ENCODE measurements at places on chromosomes 13 and 19.
A peak's percentile ranks its signal among the peaks of the same experiment; 100 is the strongest.

DNA sequence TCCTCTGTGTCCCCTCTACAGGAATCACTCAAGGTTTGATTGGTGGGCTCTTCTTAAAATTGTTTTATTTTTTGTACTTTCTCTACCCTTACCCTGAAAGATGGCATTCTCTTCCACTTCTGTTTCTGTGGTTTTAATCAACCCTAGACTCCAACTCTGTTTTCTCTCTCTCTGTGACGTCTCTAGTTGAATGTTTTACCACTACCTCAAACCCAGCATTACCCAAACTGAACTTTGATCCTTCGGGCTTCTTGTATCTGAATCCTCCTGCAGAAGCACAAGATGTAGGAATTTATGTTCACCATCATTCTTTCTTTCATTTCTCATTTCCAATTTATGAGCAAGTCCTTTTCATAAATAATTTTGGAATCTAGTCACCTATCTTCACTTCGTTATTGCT lies 39.9 kb downstream of the PCCA start:
- no peak for DNase-seq

DNA sequence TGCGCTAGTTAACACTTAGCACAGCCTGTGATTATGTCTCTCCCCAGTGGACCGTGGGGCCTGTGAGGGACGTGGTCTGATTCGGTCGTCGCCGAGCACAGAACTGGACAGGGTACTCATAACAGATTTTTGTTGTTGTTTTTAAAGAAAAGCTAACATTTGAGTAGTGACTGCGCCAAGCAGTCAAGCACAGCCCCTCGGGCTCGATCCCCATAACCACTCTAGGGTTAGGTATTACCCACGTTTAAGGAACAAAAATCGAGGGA lies 805 bp upstream of the PTOV1 start:
- DNase-seq: no peak

DNA sequence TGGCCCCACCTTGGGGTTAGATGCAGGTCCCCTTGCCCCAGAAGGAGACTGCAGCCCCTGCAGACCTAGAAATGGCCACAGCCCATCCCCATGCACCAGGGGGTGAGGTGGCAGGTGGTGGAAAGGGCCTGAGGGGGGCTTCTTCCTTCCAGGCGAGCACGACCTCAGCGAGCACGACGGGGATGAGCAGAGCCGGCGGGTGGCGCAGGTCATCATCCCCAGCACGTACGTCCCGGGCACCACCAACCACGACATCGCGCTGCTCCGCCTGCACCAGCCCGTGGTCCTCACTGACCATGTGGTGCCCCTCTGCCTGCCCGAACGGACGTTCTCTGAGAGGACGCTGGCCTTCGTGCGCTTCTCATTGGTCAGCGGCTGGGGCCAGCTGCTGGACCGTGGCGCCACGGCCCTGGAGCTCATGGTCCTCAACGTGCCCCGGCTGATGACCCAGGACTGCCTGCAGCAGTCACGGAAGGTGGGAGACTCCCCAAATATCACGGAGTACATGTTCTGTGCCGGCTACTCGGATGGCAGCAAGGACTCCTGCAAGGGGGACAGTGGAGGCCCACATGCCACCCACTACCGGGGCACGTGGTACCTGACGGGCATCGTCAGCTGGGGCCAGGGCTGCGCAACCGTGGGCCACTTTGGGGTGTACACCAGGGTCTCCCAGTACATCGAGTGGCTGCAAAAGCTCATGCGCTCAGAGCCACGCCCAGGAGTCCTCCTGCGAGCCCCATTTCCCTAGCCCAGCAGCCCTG lies 4.2 kb upstream of the F10 start:
- no peak for DNase-seq

DNA sequence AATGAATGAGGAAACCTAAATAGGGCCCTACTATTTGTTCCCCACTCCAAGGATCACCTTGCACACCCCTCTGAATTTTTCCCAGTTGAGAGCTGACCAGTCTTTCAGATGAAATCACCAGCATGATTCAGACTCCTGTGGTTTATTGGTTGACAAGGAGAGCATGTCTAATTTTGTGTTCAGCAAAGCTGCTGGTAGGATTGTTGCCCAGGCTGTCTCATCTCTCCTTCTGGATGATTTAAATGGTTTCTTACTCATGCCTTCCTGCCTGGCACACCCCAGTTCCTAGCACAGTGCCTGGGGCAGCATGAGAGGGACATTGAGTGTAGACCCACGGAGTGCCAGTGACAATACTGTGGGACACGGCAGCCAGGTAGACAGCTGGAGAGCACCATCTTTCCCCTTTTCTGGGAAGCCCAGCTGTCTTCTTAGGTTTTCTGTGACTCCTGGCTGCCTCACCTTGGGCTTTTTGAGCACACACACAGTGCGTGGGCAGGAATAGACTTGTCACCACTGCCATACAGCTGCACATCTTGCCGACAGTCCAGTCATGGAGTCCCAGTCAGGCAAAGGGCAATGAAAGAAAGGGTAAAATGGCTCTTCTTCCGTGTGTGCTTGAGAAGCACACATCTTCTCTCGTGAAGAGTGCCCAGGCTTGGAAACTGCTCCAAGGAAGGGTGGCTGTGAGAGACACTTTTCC lies 12.3 kb downstream of the FGF9 start:
- peak; percentile 5 for DNase-seq

DNA sequence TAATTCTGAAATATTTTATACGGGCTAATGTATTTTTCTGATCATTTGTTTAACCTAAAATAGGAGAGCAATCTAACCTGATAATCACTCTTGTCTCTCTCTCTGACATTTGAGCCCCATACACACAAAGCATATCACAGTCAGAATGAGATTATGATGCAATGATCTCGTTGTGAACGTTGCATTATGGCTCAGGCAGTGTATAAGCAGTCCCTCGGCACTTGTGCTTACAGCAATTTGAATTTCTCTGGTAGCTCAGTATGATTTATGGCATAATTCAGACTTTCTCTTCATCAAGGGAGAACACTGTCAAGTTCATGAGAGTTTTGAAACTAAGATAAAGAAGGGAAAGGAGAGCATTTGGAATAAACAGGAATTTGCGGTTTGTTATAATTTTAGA lies 256.1 kb downstream of the DACH1 start:
- DNase-seq: peak; percentile 57

DNA sequence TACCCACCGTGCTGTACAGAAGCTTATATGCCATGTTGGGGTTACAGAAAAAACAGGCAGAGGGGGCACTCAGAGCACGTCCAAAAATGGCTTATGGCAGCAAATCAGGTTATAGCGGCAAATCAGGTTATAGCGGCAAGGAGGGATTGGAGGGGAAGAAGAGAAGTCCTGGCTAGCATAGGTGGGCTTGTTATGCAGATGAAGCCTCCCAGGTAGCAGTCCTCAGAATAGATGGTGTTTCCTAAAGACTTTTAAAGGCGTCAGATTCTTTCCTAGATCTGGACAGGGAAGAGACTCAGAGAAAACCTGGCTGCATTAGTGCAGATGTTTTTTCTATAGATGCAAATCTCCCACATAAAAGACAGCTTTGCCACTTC lies 19.8 kb upstream of the PLEKHF1 start:
- DNase-seq: peak; percentile 51

GRCh38 chr13:111474136-111475002 lies 153.9 kb downstream of the TEX29 start:
- peak; percentile 47 for DNase-seq

GRCh38 chr19:27794494-27795042 lies 1418.4 kb downstream of the UQCRFS1 start:
- DNase-seq: peak; percentile 38

- no peak for DNase-seq
Measured at GRCh38 chr19:8526345-8527091, 12.6 kb upstream of the ZNF414 start.

- DNase-seq: peak; percentile 64
Measured at GRCh38 chr13:48862572-48862971, 113.1 kb upstream of the FNDC3A start.

DNA sequence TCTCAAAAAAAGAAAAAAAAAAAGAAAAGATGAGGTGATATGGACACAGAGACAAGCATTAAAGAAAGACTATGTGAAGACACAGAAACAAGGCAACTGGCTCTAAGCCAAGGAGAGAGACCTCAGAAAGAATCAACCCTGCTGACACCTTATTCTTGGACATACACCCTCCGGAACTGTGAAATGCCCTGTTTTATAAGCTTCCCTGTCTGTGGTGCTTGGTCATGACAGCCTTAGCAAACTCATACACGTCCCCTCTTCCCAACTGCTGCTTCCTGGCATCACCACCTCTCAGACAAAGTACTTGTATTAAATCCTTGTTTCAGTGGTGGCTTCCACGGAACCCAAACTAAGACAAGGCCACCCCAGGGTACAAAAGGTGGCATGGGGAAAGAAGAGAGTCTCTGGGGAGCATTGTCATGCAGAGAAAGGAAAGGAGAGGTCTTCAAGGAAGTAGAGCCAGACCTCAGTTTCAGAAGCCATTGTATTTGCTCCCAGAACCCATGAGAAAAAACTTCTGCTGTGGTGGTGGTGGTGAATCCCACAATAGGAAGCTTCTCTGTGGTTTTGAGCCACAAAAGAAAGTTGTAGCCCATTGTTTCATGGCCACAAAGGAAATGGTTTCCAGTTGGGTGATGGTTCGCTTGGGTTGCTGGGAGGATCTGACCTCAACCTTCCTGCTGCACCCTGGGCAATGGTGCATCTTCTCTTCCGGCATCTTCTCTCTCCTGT lies 16.3 kb upstream of the TSPAN16 start:
- peak; percentile 90 for DNase-seq

DNA sequence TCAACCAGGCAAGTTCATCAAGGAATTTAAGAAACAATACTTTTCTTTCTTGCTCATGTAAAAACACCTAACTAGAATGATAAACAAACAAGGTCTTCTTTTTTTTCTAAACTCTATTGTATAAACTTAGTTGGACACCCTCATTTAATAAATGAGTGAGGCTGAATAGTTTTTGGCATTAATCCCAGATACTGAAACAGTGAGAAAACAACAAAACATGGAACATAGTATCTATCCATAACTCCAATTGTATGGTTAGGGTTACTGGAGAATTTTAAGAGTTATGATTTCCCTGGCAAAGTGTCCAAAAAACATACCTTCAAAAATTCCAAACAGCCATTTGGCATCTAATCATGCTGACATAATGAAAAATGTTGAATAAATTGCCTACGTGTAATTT lies 5.8 kb upstream of the POMP start:
- no peak for DNase-seq

DNA sequence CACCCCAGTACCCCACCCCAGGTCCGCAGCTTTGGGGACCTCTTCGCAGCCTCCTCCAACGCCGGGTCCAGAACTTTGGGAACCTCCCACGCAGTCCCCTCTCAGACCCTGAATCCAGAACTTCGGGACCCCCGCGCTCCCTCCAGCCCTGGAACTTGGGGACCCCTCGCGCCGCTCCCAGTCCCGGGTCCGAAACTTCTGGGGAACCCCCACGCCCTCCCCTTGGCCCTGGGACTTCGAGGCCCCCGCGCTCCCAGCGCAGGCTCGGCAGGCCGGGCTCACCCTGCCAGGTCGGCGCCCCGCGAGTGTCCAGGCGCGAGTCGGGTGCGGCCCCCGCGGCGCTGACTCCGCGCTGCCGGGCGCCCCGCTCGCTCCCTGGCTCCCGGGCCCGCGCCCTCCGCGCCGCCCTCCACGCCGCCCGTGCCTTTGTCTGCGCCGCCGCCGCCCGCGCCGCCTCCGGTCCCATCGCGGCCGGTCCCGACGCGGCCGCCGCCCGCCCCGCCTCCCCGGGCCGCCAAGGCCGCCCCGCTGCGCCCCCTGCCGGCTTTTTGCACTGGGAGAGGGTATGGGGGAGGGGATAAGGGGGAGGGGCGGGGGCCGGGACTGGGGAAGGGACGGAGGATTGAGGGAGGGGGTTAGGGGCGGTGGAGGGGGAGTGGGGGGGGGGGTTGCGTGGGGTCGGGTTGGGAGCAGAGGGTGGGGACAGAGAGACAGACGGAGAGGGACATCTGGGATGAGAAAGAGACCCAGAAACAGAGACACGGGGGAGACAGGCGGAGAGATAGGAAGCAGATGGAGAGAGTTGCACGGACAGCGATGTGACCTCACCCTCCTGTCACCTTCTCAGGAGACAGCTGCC lies at the start of gene HOMER3:
Gene HOMER3, minus strand, starts transcription at position 449 of the 859 bp plus-strand sequence. CDS start 2,235 bp downstream, outside the sequence.
- peak; percentile 79 for DNase-seq

DNA sequence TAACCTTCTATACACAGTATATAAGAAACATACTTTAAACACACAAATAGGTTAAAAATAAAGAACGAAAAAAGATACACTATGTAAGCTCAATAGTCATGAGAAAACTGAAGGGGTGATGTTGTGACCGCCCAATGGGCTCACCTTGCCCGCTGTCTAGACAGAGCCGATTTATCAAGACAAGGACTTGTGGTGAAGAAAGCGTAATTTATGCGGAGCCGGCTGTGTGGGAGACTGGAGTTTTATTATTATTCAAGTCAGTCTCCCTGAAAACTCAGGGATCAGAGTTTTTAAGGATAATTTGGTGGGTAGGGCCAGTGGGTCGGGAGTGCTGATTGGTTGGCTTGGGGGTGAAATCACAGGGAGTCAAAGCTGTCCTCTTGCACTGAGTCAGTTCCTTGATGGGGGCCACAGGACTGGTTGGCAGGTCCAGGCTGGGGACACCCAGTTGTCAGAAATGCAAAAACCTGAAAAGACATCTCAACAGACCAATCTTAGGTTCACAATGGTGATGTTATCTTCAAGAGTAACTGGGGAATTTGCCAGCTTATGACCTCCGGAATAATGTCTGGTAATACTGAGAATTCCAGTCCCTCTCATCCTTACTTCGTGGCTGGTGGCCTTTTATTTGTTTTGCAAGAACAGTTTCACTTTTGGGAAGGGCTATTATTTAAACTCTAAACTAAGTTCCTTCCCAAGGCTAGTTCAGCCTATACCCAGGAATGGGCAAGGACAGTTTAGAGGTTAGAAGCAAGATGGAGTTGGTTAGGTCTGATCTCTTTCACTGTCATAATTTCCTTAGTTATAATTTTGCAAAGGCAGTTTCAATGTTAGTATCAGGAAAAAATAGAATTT lies 96.6 kb downstream of the UBL3 start:
- DNase-seq: no peak

DNA sequence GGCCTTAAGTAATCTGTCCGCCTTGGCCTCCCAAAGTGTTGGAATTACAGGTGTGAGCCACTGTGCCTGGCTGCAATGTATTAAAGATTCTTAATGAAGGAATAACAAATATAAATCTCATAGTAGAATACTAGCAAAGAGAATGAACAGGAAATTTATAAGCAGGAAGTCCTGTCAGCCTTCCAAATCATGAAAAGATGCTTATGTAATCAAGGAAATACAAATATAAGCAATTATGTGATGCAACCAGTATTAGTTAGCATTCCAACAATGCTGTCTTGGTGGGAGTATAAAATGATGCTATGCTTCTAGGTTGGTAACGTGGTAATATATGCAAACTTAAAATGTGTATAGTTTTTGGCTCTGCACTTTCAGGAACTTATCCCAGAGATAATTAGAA lies 133.8 kb downstream of the PDS5B start:
- no peak for DNase-seq

- DNase-seq: no peak
Measured at GRCh38 chr19:40413291-40413845, at the start of gene PRX. PRX (minus strand) TSS chr19:40413378; CDS start chr19:40407932, 5,446 bp downstream.

DNA sequence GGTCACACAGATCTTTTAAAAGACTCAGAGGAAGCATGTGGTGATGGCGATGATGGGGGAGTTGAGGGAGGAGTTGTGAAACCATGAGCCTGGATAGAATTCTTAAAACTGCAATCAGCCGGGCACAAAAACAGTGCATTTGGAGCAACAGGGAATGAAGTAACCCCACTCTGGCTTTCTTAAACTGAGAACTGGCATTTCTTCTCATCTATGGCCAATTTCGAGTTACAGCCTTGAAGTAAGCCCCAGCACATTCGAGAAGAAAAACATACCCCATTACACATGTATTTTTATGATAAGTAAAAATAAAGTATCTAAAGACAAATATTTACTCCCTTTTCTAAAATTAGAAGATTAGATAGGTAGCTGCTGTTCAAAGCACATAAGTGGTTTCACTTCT lies 70.1 kb downstream of the DCLK1 start:
- no peak for DNase-seq

- peak; percentile 84 for DNase-seq
Measured at GRCh38 chr19:14072535-14073260, at the start of gene MISP3. MISP3 (plus strand) TSS chr19:14072786; CDS start chr19:14073310, 524 bp downstream.
